ENCODE measurements at places on chromosomes 3 and 15.

GRCh38 chr3:149382101-149382467 is 4.6 kb upstream of the TM4SF1 start:
- no peak for DNase-seq

GRCh38 chr15:48617619-48618018 is 27.9 kb downstream of the FBN1 start:
- DNase-seq, result no peak

DNA sequence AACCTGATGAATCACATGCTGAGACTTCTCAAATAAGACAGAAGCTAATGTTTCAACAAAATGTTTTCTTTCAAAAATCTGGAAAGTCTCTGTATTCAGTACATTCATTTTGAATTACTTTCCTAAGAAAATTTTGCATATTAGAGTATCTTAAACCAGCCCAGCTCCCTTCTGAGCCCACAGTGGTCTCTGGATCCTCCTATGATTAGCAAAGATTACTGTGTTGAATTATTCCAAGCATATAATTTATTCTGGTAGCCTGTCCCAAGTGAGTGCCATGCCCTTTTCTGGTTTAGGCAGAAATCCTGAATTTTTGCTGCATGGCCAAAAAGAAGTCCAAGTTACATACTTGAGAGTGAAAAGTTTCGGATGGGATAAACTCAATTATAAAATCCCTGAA is 279.0 kb downstream of the CTNNB1 start:
- no peak for DNase-seq

GRCh38 chr15:45100884-45101625 is 12.9 kb downstream of the DUOX2 start:
- DNase-seq, result no peak

- DNase-seq, result no peak
Measured at GRCh38 chr3:159919873-159920272, 68.8 kb upstream of the IL12A start.

DNA sequence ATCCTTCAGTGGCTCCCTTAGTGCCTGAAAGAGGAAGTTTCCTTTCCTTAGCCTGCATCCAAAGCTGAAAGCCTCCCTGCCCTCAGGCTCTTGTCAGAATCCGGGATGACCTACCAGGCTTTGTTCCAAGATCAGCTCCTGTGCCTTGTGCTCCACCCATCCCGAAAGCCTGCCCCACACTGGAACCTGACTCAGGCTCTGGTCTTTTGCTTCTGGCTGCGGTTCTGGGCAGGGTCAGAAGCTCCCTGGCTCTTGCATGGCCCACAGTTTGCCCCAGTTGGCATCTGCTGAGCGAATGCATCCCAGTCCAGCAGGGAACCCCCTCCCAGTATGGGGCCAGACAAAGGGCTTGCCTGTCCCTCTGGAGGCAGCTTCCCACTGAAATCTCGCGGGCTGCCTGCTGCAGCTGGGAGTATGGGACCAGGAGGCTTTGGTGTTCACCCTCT is 25.9 kb upstream of the KIF23 start:
- no peak for DNase-seq

DNA sequence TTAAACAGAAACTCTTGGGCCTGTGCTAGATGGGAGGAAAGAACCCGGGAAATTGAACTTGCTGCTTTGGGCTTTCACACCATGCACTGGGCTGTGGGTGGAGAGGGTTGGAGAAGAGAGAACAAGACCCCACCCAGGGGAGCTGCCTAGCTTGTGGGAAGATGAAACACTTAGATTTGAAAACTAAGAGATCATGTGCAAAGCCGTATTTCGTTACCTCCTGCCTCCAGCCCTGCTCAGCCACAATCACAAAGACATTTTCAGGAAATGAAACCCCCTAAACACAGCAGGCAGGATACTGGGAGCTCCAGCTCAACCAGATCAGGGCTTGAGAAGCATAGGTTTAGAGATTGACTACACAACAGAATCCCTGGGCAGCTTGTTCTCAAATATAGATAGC is 183.0 kb upstream of the C2CD4B start:
- DNase-seq, result no peak

- no peak for DNase-seq
Measured at GRCh38 chr3:105365391-105366325, 1.1 kb upstream of the ALCAM start.

- no peak for DNase-seq
Measured at GRCh38 chr3:154242766-154243165, 81.5 kb downstream of the DHX36 start.

Measured in activated CD4-positive, alpha-beta T cell treated with anti-CD3 and anti-CD28 coated beads for 4 hours (primary cell).